ENCODE measurements at places on chromosomes 6 and 20. TPM values are rescaled to one million over a fixed set of nuclear protein-coding genes. Genes with fewer than 3 reads are reported as not detected.

The ANGPT4 gene
- total RNA-seq, result under 0.01 TPM

The TMC2 gene
- total RNA-seq, result not detected

The TNXB gene
- 223 TPM for total RNA-seq

The CASS4 gene
- 3.1 TPM for total RNA-seq

The KCNK5 gene
- total RNA-seq, result 9.2 TPM

The NKX2-2 gene
- total RNA-seq, result not detected
